Cortex of kidney (tissue), 1 donor: ENCODE measurements at places on chromosomes 12 and 14.

DNA sequence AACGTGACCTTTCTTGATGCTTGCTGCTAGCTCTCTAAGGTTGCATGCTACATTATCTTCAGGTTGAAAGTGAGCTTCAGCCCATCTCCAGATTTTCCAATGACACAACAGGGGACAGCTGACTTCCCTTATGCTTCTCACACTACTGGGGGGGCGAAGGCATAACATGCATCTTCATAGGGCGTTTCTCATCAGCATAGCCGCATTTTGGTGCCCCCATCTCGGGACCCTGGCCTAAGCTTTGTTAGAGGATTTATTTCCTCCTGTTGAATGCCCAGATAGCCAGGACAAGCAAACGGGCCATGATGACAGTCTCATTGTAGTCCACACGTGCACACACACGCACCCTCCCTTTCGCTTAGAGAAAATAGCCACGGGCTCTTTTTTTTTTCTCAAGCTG, 30.7 kb downstream of the SSPN start:
- DNase-seq = no peak

GRCh38 chr14:65200454-65200853, 98.1 kb upstream of the MAX start:
- no peak for DNase-seq

DNA sequence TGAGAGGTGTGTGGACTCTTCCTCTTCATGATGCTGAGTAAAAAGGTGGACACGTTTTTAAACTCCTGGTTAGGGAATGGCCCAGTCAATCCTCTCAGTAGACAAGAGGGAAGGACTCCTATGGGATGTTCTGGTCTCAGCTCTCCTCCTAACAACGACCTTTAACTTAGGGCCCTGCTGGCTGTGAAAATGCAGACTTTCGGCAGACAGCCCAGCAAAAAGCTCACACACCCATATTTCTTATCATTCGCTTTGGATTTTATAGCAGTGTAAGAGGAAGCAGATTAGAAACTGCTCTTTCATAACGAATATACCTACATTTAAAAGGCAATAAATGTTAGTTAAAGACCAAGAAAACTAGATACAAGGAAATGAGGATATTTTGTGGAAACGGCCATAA, 18.0 kb upstream of the YARS2 start:
- DNase-seq = no peak

- no peak for DNase-seq
These were observed 31.8 kb upstream of the WSCD2 start for GRCh38 chr12:108097160-108097911.

DNA sequence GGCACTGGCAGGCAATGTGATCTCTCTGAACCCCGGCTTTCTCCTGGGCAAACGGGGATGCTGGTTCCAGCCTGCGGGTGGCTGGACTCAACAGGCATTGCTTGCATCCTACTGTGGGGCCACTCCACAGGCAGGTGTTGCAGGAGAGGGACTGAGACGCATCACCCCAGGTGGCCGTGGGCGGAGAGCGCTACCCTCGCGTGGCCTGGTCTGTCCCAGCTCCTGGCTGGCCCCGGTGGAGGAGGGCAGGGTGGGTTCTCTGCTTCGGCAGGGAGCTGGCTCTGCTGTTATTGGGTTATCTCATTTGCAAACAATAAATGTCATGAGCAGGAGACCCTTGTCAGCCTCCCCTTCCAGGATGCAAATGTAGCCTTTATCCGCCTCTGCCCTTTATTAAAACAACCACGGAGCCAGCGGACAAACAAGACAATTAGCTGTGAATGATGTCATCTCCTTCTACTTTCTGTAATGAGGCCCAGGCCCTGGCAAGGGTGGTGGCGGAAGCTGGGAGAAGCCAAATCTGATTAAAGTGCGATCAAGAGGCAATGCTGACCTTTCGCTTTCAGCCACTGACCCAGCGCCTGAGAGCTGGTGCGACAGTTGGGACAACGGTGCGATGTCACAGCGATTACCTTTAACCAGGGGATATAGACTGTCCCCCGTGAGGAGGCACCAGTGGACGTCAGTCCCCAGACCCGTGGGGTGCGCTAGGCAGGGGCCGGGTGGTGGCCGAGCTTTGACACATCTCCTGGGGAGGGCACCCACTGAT, 161.8 kb downstream of the KIF26A start:
- DNase-seq = no peak

DNA sequence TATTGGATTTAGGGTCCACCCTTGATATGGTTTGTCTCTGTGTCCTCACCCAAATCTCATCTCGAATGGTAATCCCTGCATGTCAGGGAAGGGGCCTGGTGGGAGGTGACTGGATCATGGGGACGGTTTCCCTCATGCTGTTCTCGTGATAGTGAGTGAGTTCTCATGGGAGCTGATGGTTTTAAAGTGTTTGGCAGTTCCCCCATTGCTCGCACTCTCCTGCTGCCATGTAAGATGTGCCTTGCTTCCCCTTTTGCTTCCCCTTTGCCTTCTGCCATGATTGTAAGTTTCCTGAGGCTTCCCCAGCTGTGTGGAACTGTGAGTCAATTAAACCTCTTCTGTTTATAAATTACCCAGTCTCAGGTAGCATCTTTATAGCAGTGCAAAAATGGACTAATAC, 118.3 kb downstream of the VRK1 start:
- no peak for DNase-seq

GRCh38 chr14:100651999-100652508, 64.8 kb upstream of the BEGAIN start:
- no peak for DNase-seq

- no peak for DNase-seq
These were observed 345.3 kb downstream of the RPL10L start for GRCh38 chr14:46306267-46306666.
